Forelimb muscle (tissue), 1 donor: ENCODE measurements at places on chromosomes 7 and 10. TPM values are rescaled to one million over a fixed set of nuclear protein-coding genes. Genes with fewer than 3 reads are reported as not detected.
A peak's percentile ranks its signal among the peaks of the same experiment; 100 is the strongest.

The UCN3 gene
- polyA plus RNA-seq, result not detected

DNA sequence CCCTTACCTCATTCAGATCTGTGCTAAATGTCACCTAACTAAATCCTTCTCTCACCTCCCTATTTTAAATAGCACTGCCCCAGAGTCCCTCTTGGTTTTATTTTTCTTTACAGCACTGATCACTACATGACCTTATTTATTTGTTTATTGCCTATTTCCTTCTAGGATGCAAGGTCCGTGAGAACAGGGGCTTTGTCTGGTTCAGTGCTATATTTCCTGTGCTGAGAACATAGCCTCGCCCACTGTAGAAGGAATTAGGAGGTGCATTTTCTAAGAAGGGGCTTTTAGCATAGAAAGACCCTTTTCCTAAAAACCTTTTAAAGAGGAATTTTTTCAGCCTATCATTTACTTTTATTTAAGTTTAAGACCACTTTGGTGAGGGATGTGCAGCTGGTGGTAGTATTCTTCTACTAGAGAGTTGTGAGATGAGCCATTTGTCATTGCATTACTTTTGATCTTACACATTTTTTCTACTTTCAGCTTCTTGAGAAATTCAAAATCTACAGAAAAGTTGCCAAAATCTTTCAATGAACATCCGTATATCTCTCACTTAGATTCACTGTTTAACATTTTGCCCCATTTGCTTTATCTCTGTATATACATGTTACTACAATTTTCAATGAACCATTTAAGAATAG lies 13.5 kb upstream of the PCGF5 start:
- DNase-seq, result no peak

DNA sequence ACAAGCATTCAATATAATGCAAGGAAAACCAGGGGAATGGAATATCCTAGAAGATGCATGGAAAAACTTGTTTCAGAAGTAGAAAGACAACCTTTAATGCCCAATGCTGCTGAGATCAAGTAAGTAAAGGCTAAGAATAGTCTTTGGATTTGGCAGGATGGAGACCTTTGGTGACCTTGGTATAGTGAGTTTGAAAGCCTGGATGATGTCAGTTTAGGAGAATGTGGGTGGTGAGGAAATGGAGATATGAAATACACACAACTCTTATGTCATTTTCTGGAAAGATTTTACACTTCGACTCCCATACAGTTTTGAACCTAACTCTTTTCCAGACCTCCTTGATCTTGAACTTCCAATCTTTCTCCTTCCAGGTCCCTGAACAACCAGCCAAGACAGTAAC lies 185.7 kb downstream of the TFEC start:
- no peak for DNase-seq

The TAS2R41 gene
- polyA plus RNA-seq, result not detected

GRCh38 chr7:152344253-152344652 lies 91.5 kb downstream of the KMT2C start:
- DNase-seq, result no peak

GRCh38 chr10:104359811-104360210 lies 6.2 kb downstream of the CFAP58 start:
- DNase-seq, result no peak

DNA sequence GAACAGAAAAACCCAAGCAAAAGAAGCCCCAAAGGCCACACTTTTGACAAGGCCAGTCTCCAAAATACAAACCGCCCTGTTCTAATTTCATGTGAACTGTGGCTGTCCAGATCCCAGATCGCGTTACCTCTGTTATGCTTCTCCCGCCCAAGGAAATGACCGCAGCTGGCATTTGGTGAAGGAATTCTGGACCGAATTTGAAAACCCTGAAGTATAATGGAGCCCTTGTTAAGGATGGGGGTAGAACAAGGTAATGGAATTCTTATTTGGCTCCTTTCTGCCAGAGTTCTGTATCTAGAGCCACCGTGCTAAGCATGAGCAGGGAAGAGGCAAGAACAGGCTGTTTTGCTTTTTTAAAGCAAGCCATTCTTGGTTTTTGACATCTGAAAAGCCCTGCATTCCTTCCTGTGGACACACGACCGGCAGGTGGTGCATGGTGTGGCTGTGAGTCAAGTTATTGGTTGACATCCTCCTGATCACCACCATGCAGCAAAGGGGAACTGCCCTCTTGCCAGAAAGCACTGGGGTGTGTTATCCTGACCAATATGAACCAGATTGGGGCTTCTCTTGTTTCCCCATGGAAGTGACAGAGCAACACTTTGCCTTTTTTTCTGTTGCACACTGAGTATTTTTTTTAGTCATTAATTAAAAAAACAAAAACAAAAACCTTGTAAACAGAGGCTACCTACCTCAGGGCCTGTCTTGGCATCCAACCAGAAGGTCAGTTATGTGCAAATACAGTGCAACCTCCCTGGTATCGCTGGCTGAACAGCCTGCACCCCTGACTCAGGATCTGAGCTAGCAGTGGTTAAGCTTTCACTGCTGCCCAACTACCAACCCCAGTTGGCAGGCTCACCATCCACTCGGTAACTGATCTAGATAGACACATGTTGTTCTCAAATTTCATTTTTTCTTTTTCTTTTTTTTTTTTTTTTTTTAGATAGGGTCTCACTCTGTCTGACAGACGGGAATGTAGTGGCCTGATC lies 14.2 kb downstream of the UCMA start:
- DNase-seq, result no peak

The ARHGAP22 gene
- polyA plus RNA-seq, result 1.3 TPM

DNA sequence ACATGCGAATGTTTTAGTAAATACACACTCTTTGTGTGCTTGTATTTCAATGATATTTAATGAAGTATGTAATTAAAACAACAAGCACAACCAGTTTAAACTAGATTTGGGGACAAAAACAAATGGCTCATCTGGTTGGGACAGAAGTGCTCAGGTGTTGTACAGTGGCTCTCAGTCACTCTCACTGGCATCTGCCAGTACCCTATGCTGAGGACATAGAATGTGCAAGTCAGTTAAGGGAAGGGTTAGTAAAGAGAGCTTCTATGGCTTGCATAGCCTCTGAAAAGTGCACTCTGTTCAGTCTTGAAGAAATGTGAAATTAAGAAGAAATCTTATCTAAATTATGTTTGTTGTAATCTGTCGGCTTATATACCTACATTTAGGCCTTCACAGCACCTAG lies 183.0 kb downstream of the LRRC4 start:
- no peak for DNase-seq

GRCh38 chr10:79904671-79905321 lies 44.1 kb downstream of the SFTPD start:
- peak; percentile 31 for DNase-seq

- no peak for DNase-seq
These were observed 12.7 kb downstream of the ACADSB start for GRCh38 chr10:123021517-123021916.

The ECHDC3 gene
- 7.7 TPM for polyA plus RNA-seq

DNA sequence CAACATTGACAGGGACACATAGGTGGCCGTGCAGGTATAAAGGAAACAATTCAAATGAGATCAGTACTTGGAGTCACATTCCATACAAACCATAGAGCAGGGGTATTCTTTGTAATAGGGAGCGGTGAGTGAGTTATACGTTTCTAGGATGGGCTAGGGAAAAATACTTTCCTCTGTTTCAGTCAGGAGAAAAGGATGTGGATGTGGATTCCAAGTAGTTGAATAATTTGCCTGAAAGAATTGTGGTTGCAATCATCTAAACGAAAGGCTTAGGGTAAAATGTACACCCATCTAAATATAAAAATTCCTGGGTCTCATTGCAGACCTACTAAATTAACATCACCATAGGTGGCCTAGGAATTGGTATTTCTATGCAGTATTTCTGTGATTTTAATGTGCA lies 270.7 kb upstream of the IGFBP3 start:
- DNase-seq, result no peak

- DNase-seq, result no peak
These were observed 1034.5 kb upstream of the LRRTM3 start for GRCh38 chr10:65891073-65891981.

DNA sequence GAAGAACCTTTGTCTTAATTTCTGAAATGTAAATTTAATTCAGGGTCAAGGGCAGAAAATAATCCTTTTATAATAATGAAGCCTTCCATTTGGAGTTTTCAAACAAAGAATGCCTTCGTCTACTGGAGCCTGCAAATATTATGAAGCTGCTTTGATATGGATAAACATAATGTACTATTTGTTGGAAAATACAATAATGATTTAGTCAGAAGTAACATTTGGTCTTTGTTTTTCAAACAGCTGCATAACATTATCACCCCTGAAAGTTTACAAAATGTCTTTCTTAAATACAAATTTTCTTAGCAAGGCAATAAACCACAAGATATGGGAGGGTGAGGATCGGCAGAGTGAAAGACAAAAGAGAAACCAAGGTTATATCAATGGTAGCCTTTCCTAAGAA lies 41.5 kb downstream of the TMEM26 start:
- DNase-seq, result no peak

- DNase-seq, result no peak
These were observed 244.8 kb downstream of the BICC1 start for GRCh38 chr10:58757352-58758065.

The VAX1 gene
- polyA plus RNA-seq, result not detected

The FIS1 gene
- polyA plus RNA-seq, result 125 TPM

GRCh38 chr10:98168147-98168546 lies 33.7 kb downstream of the R3HCC1L start:
- no peak for DNase-seq

DNA sequence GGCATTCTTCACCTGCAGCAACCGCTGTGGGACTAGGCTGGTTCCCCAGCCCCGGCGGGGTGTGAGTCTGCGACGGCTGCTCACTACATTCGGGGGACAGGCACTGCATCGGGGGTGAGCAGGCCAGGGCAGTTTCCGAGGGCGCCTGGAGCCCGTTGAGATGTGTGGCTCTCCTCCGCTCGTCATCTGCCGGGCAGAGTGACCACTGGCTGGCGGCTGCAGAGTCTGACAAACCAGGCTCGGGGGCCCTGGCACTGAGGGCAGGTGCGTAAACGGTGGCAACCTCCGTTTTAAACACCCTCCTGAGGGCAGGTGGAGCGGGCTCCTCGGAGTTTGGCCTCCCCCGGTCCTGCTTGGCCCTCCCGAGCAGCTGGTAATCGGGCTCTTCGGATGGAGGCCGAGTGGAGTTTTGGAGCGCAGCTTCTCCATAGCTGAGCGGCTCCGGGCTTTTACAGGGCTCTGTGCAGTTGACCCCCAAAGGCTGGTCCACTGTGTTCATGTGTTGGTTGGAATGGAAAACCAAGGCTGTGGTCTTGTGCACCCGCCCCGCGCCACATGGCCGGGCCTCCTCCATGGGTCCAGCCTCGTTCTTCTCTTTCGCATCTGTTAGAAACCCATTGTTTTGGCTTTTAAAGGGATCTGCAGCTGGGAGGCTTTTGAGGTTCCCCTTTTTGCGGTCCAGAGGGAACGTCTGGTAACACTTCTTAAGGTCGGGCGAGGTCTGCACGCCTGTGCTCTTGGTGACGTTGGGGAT lies 20.9 kb downstream of the INSYN2A start:
- no peak for DNase-seq

DNA sequence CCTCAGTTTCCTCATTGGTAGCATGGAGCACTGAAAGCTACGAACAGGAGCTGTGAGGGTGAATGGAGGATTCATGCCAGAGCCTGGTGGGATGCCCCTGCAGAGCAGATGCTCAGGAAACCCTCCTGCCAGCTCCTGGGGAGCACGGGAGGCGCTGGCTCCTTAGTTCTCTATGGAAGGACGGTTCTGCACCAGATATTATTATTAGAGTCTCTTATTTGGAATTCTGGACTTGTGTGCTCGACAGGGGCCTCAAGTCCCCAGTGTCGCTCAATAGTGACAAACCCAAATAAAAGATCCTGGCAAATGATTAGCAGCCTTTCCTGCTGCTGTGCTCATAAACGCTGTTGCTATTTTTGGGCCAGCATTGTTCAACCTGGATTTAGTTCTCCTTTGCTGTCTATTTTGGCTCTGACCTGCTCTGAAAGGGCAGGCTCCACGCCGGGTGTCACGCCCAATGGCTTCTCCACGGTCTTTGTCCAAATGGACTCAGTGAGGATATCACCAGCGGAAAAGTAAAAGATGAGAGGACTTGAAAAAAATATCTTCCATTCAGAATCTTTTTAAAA lies 23.0 kb upstream of the KLF6 start:
- DNase-seq, result no peak

- DNase-seq, result no peak
These were observed 37.2 kb downstream of the CLRN3 start for GRCh38 chr10:127855591-127855881.

DNA sequence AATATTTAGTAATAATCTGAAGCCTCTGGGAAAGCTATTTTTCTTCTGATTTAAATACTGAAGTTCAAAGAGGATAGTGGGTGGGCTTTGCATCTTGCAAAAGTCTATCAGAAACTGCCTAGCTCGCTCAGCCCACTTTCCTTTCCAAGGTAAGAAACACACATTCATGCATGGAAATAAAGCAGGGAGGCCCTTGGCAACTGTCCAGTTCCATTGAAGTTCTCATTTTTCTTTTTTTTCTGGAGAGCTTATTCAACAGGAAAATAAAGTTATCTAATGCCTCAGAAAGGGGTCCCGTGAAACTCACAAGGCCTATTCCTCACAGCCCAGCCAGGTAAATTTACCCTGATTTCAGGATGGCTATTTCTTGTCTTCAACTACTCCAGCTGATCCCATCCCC lies 654.9 kb downstream of the KCNMA1 start:
- DNase-seq, result no peak

The ASL gene
- 9.2 TPM for polyA plus RNA-seq

DNA sequence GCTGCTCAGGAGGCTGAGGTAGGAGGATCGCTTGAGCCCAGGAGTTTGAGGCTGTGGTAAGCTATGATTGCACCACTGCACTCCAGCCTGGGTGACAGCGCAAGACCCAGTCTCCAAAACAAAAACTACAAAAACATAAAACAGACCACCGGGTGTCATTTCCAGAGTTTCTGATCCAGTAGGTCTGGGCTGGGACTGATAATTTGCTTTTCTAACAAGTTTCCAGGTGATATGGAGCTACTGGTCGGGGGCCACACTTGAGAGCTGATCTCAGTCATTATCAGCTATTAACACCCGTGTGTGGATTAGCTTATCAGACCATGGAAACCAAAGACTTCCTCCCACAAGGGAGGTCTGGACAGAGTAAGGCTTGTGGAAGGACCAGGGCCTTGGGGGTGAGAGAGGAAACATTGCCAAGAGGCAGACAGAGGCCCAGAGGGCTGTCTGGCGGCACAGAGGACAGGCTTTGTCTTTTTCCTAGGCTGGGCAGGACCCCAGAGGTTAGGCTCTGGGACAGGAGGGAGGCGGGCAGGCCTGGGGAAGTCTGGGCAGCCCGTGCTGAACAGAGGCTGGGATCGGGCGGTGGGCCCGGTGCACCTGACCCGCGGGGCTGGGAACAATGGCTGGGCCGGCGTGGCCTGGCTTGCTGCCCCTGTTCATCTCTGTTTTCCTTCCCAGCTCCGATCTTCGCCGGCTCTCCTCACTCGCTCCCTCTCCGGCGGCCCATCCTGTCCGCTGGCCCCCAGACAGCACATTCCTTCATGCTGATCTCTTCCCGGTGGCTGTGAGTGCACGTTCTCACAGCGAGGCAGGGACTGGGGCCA lies 25.2 kb downstream of the TMEM270 start:
- no peak for DNase-seq

DNA sequence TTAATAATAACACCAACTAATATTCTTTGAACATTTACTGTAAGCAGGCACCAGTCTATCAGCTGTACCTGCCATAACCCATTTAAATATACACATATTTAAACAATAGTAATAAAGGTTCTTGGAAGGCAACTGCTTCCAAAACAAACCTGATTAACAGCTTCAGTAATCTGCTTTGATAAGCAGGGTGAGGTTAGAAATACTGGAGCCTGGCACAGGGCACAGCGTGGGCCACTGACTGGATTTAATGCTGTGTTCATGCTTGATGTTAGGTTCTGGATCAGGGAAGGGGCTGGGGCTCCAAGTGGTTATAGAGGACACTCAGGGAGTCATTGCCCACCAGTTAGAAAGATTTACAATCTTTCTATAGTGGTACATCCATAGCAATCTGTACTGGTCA lies 10.9 kb upstream of the C10orf120 start:
- DNase-seq, result no peak

The STAMBPL1 gene
- 6.5 TPM for polyA plus RNA-seq

The CYP2C19 gene
- polyA plus RNA-seq, result not detected
